Cerebellum (tissue), 4 donors: ENCODE measurements at places on chromosomes 16 and 17. TPM values are rescaled to one million over a fixed set of nuclear protein-coding genes. Genes with fewer than 3 reads are reported as not detected.

- DNase-seq = no peak
These were observed 41.4 kb upstream of the MMP2 start for GRCh38 chr16:55437625-55438024.

DNA sequence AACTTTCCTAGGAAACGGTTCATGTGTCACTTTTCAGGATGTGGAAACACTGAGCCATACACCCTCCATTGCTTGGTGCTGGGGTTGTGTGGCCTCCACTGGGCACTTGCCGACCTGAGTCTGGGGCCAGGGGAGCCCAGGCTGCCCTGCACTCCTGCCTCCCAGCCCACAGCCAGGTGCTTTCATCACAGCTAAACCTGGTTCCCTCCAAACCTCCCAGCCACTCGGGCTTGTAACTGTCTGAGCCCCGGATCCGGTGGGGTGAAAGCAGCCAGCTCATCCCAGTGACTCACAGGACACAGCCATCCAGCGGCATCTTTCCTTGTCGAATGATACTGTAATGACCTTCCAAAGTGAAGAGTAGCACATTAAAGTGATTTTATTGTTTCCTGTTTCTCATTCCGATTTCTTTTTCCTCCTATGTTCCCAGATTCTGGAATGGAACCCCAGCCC is 19.8 kb downstream of the CARHSP1 start:
- no peak for DNase-seq

DNA sequence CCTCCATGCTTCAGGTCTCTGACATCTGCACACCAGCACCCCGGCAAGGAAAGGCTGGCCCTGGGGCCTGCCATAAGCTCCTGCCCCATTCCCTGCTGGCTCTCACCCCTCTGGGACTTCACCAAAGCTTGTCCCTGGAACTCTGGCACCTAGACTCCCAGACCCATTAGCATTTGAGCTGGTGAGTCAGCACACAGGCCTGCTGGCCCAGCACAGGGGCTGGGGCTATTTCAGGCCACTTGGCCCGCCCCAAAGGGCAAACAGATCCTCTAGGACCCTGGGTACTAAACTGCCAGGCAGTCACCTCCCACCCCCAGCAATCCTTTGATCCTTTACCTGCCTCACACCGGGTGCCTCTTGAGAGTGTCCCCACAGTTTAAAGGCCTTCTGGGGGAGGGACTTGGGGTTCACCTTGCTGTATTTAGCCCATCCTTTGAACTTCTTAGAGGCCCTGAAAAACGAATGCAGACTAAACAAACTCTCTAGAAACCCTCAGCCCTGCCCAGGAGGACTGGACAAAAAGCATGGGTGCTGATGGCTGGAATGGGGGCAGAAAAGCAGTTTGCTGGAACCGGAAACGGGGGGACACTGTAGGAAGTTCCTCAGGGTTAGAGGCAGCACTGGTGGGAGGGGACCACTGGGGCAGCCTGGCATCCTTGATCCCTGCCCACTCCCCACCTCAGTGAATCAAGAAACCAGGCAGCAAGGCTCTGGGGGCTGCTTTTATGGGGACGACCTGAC is 3.2 kb upstream of the SAMD14 start:
- DNase-seq = no peak

GRCh38 chr17:30554839-30555751 is 77.9 kb downstream of the GOSR1 start:
- DNase-seq = no peak

DNA sequence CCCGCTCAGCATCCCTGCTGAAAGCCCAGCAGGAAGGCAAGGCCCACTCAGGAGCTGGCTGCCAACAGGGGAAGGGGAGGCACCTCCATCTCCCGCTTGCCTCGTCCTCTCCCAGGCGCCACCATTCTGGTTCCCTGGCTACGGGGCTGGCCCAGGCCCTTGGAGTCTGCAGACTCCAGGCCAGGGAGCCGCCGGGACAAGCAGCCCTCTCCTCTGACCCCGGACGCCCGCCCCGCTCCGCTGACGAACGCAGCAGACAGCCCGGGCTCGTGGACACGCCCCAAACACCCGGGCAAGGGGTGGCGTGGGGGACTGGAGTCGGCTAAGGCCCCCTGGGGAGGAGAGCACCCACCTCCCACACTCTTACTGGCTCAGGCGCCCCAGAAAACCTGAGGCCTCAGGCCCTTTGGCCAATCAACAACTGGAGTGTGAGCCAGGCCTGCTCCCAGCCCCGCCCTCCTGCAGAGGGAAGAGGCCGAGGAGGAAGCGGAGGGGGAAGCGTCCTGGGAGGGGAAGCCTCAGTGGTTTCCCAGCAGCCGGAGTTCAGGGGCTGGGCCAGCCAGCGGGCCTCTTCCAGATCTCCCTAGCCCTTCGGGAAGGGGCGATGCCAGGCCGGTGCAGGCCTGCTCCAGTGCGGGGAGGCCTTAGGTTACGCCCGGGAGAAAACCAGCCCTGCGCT is 4.2 kb downstream of the MNT start:
- peak; percentile 56 for DNase-seq

- DNase-seq = no peak
These were observed 77.9 kb downstream of the KSR1 start for GRCh38 chr17:27533874-27534815.

- DNase-seq = no peak
These were observed 11.8 kb downstream of the TEX14 start for GRCh38 chr17:58680038-58680369.

GRCh38 chr17:17356149-17356930 is 53.2 kb downstream of the NT5M start:
- peak; percentile 90 for DNase-seq

- no peak for DNase-seq
These were observed 140.1 kb downstream of the CCDC182 start for GRCh38 chr17:57604771-57605674.

DNA sequence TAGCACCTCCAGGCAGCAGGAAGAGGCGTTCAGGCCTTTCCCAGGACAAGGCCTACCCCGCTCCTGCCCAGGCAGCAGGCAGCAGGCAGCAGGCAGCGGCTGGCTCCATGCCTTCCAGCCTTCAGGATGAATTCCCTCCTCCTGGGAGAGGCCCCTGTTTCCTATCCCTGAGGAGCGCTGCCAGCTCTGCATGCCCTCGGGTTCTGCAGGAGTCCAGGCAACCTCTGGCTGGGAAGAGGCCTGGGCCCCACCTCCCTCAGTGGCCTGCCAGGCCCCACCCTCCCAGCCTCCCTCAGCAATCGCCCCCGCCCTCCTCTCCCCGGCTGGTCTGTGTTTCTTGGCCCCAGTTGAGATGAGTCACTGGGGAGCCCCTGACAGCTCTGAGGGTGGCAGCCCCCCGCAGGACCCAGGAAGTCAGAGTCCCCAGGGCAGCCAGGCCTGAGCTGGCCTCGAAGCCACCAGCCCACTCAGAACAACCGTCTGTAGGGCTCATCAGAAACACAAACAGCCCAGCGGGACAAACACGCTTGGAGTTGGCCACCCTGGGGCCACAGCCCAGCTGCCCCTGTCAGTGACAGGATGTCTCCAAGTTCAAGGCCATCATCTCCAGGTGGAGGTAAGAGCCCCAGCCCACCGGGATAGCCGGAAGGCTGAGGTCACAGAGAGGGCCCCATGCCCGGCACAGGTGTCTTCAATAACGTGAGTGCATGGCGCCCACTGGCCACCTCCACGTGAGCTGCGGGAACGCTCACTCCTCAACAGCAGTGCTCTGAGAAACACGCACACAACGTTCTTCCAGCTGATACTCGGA is 39.5 kb upstream of the CIBAR2 start:
- DNase-seq = peak; percentile 66

GRCh38 chr17:29209073-29209472 is 28.9 kb upstream of the MYO18A start:
- DNase-seq = no peak

GRCh38 chr16:66271074-66272060 is 95.1 kb upstream of the CDH5 start:
- DNase-seq = no peak

- DNase-seq = no peak
These were observed 2.9 kb upstream of the RNF213 start for GRCh38 chr17:80257716-80258213.

DNA sequence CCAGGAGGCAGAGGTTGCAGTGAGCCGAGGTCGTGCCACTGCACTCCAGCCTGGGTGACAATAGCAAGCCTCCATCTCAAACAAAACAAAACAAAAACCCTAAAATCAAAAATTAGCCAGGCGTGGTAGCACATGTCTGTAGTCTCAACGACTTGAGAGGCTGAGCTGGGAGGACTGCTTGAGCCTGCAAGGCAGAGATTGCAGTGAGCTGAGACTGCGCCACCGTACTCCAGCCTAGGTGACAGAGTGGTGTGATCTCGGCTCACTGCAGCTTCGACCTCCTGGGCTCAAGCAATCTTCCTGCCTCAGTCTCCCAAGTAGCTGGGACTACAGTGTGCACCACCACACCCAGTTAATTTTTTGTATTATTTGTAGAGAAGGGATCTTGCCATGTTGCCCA is 87.6 kb downstream of the MYH11 start:
- DNase-seq = no peak

DNA sequence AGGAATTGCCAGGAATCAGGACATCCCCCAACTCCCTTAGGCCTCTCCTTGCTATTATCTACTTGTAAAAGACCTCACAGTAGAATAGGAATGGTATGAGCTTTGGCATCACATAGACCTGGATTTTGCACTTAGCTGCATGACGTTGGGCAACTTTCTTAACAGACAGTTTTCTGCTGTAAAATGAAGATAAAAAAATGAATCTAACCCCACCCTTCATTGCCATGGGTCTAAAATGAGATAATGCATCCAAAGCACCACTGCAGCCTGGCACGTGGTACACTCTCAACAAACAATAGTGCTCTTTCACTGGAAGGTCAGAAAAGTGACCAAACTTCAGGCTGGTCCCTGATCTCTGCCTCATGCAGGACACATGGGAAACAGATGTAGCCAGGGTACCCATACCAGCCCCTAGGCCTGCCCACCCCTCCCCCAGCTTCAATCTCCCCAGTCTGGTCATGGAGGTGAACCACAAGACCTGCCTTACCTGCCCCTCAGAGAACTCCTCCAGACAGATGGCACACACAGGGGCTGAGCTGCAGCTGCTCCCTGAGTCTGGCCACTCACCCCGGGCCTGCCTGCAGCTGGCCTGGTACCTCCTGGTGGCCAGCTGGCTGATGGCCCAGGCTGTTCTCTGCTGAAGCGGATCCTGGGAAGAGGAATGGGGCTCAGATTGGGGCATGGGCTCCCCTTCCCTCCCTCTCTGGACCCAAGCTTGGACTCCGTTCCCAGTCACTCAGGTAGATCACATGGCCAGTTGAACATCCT is 8.5 kb upstream of the SUPT4H1 start:
- no peak for DNase-seq

DNA sequence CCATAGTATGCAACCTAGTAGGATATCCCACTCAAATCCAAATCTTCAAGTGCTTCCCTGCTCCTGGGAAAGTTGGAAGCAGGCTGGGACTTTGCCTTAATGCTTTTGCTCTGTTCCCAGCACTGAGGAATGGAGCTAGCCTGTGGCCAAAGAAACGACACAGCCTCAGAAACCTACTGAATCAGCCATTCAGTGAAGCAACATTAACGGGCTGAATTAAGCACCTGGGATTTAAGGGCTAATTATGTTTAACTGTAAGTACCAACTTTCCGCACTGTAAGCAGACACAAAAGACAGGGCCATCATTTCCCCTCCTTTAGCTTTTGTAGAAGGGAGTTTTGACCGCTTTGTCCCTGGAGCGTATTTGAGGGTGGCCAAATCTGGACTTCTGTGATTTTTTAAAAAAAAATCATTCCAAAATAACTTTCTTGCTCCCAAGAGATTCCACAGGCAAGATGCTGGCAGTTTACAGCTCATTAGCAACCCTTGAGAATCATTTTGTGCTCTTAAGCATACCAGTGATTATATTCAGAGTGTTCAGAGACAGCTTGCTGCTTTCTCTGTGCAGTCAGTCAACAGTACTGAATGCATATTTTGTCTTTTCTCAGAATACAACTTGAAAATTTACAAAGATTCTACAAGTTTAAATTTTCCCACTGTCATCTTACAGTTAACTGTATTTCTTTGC is 17.6 kb upstream of the NOL11 start:
- DNase-seq = no peak

The RGS9 gene
- 17.7 TPM for total RNA-seq

The TMEM238L gene
- total RNA-seq = not detected

The TPSD1 gene
- total RNA-seq = not detected

The MT1A gene
- not detected for total RNA-seq
